ENCODE measurements at places on chromosomes 5 and 9.

GRCh38 chr5:176959051-176959450 is 47.5 kb downstream of the UIMC1 start:
- DNase-seq, result peak; percentile 40

- no peak for DNase-seq
Measured at GRCh38 chr9:99576002-99576401, 245.7 kb upstream of the NR4A3 start.

DNA sequence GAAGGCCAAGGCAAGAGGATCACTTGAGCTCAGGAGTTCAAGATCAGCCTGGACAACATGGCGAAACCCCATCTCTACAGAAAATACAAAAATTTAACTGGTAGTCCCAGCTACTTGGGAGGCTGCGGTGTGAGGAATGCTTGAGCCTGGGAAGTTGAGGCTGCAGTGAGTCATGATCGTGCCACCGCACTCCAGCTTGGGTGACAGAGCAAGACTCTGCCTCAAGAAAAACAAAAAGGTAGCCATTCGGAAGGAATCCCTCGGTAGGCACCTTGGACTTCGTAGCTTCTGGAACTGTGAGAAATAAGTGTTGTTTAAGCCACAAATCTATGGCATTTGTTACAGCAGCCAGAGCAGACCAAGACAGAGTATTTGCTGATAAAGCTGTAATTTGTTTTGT is 174.2 kb downstream of the DCP2 start:
- no peak for DNase-seq

DNA sequence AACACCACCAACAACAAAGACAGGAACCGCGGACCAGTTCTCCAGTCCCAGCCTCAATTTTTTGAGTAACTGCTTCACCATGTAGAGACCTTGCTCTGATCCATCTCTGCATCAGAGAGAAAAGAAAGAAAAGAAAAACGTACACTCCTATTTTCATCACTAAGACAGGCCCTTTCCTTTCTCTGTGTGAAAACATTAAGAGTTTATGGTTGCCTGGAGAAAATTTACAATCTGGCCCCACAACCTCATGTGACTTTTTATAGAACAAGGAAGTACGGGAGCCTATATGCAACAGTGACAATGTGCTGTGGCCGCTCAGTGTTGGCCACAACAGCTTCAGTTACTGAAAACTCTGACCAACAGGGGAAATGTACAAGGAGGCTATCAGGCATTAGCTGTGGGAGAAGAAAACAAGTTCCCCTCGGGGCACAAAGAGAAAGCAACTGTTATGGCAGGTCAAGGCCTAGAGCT is 272.9 kb upstream of the PTGER4 start:
- no peak for DNase-seq

- no peak for DNase-seq
Measured at GRCh38 chr9:5688109-5688508, 59.2 kb downstream of the RIC1 start.

DNA sequence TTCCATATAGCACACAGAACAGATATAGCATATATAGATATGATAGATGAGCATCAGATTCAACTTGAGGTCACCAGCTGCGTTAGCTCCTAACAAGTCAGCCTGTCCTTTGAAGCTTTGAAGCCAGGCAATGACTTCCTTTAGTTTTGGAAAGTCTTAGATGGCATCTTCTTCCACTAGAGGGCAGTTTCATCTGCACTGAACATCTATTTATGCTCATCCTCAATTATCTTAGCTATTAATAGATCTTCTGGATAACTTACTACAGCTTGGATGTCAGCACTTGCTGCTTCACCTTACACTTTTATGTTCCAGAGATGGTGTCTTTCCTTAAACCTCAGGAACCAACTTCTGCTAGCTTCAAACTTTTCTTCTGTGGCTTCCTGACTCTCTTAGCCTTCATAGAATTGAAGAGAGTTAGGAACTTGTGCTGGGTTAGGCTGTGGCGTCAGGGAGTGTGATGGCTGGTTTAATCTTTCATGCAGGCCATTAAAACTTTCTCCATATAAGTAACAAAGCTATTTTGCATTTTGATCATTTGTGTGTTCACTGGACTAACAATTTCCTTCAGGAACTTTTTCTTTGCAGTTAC is 1401.4 kb downstream of the EFNA5 start:
- no peak for DNase-seq

- no peak for DNase-seq
Measured at GRCh38 chr9:130236436-130236985, 29.0 kb upstream of the HMCN2 start.

GRCh38 chr5:132190161-132190817 is 37.4 kb downstream of the P4HA2 start:
- DNase-seq, result peak; percentile 51

- peak; percentile 2 for DNase-seq
Measured at GRCh38 chr5:138610918-138611677, 35.9 kb upstream of the HSPA9 start.

- DNase-seq, result no peak
Measured at GRCh38 chr5:27479859-27480258, 441.5 kb upstream of the CDH9 start.

- no peak for DNase-seq
Measured at GRCh38 chr5:36173426-36173825, 21.5 kb downstream of the SKP2 start.

GRCh38 chr5:2430606-2431005 is 320.9 kb downstream of the IRX2 start:
- peak; percentile 81 for DNase-seq

DNA sequence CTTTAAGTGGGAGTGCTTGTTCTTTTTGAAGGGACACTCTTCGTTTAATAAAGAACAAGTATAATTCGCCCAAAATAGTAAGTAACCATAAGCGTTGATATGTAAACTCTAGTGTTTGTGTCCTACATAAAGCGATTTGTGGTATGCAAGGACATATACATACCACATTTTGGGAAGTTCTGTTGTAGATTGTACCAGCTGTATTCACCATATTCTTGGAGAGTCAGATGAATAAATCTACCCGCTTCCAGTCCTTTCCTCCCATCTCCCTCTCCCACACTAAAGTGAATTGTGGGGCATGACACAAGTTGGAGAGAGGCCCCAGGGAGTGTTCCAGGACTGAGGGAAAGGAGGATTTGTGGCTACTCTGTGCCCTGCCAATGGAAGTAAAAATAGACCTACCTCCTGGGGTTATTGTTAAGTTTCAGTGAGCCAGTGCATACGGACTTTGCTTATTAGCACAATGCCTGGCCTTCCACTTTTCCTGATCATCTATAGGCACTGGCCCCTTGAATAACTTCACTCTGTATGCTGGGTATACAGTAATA is 40.6 kb downstream of the ARHGAP26 start:
- DNase-seq, result no peak

- no peak for DNase-seq
Measured at GRCh38 chr5:65809817-65810531, 88.0 kb downstream of the NLN start.

DNA sequence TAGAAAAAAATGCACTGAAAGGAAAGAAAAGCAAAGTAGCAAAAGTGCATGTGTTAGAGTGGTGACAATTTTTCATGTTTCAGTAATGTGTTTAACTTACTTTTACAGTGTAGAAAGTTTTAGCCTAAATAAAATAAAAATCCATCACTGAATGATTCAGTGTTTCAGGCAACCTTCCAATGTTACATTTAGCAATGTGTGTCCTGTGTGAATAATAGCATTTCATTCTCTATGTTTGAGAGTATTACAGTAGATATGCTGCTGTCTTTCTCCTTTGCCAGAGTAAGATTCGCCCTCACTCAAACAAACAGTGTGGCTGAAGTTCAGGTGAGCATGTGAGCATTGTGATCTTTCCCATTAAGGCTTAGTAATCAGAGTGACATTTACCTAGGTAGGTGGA is 171.1 kb downstream of the TARS1 start:
- no peak for DNase-seq

DNA sequence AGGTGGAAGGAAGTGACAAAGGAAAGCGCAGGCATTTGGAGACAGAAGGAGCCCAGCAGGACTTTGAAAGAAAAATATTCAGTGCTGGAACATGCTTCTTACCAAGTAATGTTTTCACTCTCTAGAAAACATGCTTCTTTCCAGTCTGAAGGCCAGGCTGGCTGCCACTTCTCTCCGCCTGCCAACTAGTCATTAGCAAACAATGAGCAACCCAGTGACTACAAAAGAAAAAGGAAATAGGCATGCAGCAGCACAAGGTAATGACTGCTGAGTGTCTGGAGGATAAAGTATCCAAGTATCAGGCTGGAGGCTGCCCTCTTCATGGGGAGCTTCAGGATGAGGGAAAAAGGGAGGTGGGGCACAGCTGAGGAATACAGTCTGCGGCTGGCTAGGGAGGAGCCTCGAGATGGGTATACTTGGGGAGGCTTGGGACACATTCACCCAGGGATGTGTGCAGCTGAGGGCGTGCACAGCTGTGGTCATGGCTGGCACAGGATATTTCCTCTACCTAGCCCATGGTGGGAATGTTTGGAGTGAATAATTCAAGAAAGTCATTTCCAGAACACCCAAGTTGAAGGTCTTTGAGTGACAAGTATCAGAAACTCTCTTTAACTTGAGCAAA is 161.5 kb upstream of the KIF2A start:
- DNase-seq, result no peak

DNA sequence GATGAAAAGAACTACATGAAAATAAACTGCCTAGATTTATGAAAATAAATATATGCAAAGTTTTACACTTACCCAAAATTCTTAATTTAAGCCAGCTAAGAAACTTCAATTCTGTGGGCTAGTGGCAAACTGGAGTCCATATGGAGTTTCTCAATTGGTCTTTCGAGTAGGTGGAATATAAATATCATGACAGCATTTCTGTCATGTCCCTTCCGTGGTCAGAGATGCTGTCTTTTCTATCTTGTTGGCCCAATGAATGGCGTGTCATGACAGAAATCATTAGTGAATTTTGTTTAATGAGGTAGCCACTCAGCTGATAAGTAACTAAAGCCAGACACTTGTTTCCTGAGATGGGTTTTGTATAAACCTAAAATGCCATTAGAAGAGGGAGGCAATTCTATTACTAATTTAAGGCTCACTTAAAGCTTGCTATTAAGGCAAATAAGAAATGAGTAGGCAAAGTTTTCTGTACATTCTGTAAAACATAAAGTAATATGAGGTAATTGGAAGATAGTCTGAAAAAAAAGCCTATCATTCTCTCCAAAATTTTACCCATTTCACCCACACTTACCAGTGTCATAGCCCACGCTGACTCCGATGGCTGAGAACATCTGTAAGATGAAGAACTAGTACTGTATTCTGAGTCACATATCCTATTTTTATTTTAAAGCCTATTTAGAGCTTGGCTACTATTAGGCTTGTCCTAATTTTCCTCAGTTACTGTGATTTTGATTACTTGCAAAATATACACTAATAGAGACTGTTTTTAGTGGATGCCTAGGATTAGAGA is 419.3 kb upstream of the MEF2C start:
- DNase-seq, result no peak

GRCh38 chr5:60583616-60584015 is 116.3 kb downstream of the DEPDC1B start:
- no peak for DNase-seq

GRCh38 chr5:171166766-171167165 is 142.3 kb upstream of the TLX3 start:
- DNase-seq, result no peak

GRCh38 chr5:175394601-175395000 is 49.4 kb downstream of the DRD1 start:
- DNase-seq, result no peak

DNA sequence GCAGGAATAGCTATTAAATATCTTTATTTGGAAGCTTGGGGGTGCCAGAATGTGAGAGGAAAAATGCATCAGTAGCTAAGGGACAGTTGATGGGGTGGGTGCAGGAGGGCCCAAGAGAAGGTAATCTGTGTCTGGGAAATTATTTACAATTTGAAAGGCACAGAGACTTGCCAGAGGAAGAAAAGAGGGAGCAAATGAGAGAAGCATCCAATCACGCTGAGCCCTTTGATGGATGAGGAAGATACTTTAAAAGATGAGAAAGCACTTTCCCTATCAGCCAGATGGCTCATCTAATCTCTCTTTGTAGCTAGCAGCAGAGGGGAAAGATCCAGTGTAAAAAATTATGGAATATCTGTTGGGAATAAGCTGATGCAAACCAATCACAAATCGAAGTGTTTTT is 57.0 kb upstream of the ABCA1 start:
- no peak for DNase-seq

GRCh38 chr5:2818936-2819335 is 67.5 kb upstream of the IRX2 start:
- DNase-seq, result no peak

GRCh38 chr5:42494414-42494813 is 71.2 kb downstream of the GHR start:
- no peak for DNase-seq

- no peak for DNase-seq
Measured at GRCh38 chr9:3850098-3850497, 324.3 kb upstream of the RFX3 start.

DNA sequence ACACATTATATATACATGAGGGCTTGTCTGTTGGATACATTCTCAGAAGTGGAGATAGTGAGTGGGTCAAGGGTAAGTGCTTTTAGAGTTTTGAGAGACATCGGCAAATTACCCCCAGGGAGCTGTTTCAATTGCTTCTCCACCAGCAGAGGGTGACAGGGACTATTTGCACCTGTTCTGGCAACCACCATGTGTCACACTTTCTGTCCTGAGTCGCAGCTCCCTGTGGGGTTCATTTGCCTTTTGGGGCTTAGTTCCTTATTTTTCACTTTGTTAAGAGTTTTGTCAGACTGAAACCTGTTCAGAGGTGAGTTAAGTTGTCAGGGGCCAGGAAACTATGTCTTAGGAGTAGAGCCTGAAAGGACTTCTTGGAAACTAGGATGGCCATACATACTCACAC is 20.1 kb upstream of the SLC36A1 start:
- DNase-seq, result no peak

- no peak for DNase-seq
Measured at GRCh38 chr5:31935496-31936369, 238.4 kb downstream of the GOLPH3 start.

GRCh38 chr5:172797771-172798191 is 26.8 kb upstream of the DUSP1 start:
- DNase-seq, result no peak

GRCh38 chr5:111461255-111461671 is 51.1 kb downstream of the STARD4 start:
- DNase-seq, result no peak

DNA sequence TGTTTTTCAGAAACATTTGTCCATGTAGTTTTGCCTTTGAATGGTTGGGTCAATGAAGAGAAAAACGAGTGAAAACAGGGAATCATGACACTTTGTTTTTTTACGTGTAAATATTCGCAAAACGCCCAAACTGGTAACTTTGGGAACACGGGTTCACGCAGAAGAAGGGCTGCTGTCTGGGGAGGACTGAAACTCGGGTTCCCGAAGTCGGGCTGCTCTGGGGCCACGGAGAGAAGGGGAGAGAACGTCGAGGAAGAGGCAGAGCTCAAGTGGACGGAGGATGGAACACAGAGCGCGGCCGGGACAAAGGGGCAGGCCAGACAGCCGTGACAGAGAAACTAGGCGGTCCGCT is 478 bp upstream of the SETD9 start:
- DNase-seq, result no peak

DNA sequence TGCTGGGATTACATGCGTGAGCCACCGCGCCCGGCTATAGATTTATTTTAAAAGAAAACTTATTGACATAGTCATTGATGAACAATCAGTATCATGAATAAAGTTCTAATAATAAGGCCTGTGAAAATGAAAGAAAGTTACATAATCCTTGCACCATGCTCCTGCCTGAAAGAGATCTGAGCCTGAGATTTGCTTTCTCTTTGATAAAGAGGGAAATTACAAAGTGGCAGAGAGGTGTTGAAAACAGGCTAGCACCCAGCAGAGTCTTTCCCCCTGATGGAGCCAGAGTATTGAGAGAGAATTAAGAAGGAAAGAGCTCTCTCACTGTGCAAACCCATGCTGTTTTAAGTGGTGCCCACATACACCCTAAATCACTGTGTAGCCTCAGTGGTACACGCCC is 37.2 kb downstream of the SLC6A7 start:
- no peak for DNase-seq

GRCh38 chr5:39218482-39219402 is 621 bp downstream of the FYB1 start:
- no peak for DNase-seq
